ENCODE measurements at places on chromosomes 12 and 14. TPM values are rescaled to one million over a fixed set of nuclear protein-coding genes. Genes with fewer than 3 reads are reported as not detected.

NOVA1 gene
- total RNA-seq, result not detected

SERPINA10 gene
- not detected for total RNA-seq

STXBP6 gene
- total RNA-seq, result 0.10 TPM

IL22 gene
- not detected for total RNA-seq

RERG gene
- not detected for total RNA-seq

LRFN5 gene
- 0.95 TPM for total RNA-seq

KRT6C gene
- not detected for total RNA-seq

COX8C gene
- total RNA-seq, result not detected

KITLG gene
- not detected for total RNA-seq

RPL41 gene
- 4,738 TPM for total RNA-seq

PMCH gene
- not detected for total RNA-seq

CD163 gene
- 1.1 TPM for total RNA-seq

IRF9 gene
- 269 TPM for total RNA-seq

CKAP4 gene
- 27.3 TPM for total RNA-seq

All from B cell (primary cell).